ENCODE measurements at places on chromosomes 11 and 22.

DNA sequence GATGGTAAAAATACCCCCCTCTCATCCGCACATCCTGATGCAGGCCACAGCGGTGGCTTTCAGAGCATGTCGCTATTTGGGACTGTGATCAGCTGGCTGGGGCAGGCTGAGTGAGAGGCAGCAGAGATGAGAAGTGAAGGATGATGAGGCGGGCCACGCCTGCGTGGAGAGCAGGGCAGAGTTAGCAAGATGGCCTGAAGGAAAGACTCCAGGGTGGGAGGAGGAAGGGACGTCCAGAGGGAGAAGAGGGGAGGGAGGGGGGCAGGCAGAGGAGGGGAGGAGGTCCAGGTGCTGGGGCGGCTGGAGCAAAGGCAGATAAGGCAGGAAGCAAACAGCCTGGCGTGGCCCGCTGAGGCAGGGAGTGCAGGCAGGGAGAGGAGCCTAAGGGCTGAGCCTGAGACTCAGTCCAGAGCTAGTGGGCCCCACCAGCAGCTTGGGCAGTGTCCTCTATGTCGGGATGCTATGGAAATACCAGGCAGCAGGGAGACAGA, 29.1 kb downstream of the LRFN4 start:
- no peak for DNase-seq

- no peak for DNase-seq
Measured at GRCh38 chr11:27464289-27464696, 8.3 kb downstream of the LGR4 start.

GRCh38 chr11:49995565-49995964, 13.2 kb upstream of the OR4C12 start:
- DNase-seq = peak; percentile 3

DNA sequence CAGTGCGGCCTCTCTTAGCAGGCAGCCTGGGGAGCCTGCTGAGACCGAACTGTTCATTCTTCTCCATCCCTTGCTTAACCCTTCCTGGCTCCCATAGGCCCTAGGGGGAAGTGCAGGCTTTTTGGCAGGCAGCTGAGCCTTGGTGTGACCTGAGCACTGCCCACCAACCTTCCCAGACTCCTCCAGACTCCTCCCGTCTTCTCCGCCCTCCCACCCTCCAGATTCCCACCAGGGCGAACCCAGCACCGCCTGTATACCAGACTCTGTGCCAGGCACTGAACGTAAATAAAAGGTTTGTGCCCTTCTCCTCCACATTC, 7.9 kb downstream of the RELT start:
- DNase-seq = no peak

DNA sequence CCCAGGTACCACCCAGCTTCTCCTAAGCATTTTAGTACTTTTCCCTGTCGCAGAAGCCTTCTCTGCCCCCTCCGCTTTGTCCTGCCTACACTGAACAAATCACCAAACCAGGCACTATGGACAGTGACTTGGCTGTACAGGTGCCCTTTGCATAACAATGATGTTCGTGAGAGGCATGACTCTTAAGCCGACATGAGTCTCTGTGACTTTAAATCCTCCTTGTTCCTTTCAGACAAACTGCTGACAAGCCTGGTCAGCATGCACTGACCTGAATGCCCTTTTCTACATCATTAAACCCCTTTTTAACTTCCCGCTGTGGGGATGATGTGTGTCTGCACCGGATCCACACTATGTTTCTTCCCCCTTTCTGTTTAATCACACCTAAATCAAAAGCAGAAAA, 16.6 kb downstream of the CAVIN3 start:
- no peak for DNase-seq

DNA sequence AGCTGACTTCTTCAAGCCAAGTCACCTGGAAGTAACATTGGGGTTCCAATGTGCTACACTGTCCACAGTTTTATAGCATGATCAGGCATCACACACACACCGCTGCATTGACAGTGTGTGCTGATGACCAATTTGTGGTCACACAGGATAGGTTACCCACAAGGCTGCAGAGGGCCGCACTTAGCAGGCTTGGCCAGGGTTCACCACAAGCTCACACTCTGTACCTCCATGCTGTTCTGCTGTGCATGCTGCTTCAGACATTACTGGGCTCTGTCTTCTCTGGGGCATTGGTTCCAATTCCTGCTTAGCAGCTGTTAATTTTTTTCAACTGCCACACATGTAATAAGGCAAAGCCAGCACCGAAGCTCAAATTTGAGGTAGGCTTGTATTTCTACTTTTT, 11.0 kb upstream of the NRIP3 start:
- DNase-seq = no peak

GRCh38 chr11:5891216-5891800, 1.7 kb upstream of the OR52E5 start:
- peak; percentile 4 for DNase-seq

- DNase-seq = no peak
Measured at GRCh38 chr11:47784785-47785381, 17.7 kb upstream of the FNBP4 start.

- peak; percentile 78 for DNase-seq
Measured at GRCh38 chr11:119509969-119510401, 87.0 kb upstream of the THY1 start.

- no peak for DNase-seq
Measured at GRCh38 chr22:41775338-41775737, 25.1 kb upstream of the CCDC134 start.

GRCh38 chr22:50595189-50595588, 5.4 kb upstream of the MAPK8IP2 start:
- no peak for DNase-seq

DNA sequence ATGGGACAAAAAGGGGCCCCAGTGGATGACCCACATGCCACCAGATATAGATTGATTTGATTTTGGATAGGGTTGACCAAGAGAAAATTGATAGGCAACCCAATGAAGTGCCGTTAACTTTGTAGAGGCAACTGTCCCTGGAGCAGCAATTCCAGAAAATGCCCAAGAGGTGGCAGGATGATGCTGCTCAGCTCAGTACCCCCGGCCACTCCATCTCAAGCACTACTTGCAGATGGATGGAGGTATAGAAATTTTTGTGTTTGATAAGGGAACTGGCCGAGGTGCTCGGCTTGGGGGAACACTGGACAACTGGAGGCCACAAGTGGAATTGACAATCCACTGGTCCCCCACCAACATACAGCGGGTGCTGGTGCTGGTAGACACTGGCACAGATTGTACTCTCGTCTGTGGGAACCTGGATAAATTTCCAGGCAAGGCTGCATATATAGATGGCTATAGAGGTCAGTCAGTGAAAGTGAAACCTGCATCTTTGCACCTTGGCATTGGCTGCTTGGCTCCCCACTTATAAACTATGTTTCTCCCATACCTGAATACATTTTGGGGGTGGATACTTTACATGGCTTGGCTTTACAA, 86.3 kb downstream of the CCDC83 start:
- no peak for DNase-seq

DNA sequence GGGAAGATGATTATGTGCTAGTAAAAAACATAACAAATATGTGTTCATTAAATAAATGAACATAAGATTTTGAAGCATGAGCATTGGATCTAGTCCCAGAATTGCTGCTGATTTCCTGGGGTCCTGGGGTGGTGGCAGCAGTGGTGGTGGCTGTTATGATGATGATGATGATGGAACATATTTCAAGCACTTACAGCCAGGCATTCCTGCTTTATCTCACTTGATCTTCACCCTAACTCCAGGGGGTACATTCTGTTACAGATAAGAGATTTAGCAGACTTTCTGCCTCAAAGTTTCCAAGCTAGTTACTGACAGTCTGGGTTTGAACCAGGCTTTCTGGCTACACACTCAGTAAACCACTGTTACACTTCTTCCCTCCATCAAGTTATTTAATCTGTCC, 5.2 kb downstream of the TRAPPC4 start:
- DNase-seq = no peak

GRCh38 chr11:105524286-105524685, 85.6 kb upstream of the GRIA4 start:
- no peak for DNase-seq

DNA sequence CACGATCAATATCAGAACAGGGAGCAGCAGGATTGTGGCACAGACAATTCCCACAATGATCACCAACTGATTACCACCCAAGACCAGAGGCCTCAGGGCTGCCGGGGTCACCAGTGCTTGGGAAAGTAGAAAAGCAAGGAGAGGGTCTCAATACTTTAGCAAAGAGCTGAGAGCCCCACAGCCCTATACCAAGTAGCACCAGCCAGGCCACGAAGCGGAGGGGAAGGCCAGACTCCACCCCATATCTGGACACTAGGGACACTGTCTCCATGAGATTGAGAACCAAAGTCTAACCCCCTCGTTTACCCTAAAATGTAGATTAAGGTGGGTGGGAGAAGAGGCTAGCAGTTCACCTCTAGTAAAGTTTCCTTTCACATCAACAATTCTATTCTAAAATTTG, 24.1 kb upstream of the SCN2B start:
- DNase-seq = no peak

- DNase-seq = no peak
Measured at GRCh38 chr22:39546889-39547586, 14.5 kb upstream of the RPS19BP1 start.

DNA sequence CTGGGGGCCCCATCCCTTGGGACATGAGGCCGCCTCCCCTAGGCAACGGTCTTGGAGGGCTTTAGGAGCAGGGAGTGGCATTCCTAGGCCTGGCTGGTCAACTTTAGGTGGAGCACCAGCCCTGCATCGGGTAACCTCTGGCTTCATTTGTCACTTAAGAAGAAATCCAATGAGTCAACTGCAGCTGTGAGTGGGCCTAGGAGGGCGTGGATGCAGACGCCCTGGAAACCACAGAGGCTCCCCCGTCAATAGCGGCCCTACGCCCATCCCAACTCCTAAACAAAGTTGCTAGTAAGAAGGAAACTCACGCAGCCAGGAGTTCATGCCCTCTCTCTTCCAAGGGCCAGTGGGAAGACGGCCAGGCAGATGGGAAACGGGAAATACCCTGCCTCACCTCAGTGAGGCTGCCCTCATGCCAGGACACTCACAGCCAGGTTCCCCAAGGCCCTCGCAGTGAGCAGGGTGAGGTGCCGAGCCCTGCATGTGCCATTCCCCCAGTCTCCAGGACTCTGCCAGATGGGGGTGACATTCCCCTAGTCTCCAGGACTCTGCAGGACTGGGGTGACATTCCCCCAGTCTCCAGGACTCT, 20.8 kb downstream of the BID start:
- no peak for DNase-seq

DNA sequence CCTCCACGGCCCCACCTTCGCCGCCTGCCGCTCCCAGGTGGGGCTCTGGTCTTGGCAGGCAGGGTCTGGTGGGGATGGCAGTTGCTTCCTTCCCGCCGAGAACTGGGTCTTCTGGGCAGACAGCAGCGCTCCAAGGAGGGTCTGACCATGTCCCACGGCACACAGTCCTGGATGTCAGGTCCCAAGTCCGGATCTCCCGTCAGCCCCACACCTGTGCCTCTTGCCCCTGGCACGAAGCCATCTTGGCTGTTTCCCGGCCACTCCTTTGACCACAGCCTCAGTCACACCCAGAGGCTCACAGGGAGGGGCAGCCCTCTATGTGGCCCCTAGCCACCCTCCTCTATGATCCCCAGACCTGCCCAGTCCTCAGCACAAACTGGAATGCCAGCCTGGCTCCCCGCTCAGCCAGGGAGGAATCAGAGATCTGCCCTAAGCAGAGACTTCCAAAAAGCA, 14.3 kb downstream of the MUC5B start:
- DNase-seq = no peak

DNA sequence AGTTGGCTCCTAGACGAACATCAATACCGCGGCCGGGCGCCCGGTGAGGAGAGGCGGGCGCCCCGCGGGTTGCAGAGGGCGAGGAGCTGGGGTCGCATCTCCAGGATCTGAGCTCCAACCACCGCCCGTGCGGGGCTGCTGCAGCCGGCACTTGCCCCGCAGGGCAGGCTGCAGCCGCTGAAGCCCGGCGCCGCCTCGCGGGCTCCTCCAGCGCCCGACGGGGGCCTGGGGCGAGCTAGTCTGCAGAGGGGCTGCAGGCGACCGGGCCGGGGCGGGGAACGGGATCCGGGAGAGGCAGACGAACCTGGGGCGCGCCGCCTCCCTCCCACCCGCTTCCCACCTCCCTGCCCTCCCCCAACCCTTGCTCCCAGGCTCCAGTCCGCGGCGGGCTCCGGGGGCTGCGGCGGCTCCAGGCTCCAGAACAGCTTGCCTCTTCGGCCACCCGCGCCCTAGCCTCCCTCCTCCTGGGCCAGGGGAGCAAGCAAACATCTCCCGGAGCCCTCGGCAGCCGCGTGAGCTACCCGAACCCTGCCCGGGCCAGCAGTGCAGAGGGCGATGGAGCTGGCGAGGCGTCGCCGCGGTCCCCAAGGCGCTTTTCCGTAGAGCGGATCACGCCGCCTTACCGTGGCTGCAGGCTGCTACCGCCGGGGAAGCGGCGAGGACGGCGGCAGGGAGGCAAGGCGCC, 802 bp downstream of the TENM4 start:
- DNase-seq = no peak

- DNase-seq = no peak
Measured at GRCh38 chr11:62854013-62854824, 14.8 kb upstream of the WDR74 start.

DNA sequence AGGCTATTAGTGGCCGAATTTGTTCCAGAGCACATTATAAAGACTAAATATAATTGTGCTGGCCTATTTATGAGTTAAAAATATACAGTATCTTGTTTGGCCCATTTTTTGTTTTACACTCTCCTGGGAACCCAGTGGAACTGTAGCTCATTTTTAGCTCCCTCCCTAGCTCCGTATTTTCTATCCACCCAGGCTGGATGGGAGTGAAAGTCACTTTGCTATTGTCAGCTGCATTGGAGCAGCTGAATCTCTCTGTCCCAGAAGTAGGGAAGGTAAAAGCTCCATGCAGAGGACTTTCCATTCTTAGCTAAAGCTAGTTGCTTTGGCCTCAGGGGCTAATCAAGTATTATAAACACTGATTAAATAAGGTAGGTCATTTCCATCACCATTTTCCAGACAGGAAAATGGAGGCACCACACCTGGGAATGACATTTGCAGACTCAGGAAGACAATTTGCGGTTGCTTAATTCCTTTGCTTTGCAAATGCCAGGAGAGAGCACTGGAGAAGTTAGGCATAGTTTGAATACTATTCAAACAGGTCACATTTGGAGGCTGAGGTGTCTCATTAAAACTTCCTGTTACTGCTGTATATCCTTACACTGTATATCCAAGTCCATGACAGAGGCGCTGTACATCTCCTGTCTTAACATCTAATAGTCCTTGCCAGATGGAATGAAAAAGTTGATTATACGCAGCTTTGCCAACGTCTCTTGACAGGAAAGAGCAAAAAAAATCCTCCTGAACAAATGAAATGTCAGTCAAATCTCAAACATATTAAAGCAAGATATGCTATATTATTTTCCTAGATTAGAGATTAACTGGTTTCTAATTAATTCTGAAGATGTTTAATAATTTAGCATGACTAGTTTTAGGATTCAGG, 338.1 kb upstream of the KIRREL3 start:
- DNase-seq = no peak

Data from HS-5 (cell line).